ENCODE measurements at places on chromosomes 5 and 9.

- DNase-seq: no peak
Observed at GRCh38 chr5:54573812-54574489, 56.4 kb downstream of the SNX18 start.

GRCh38 chr9:36566813-36567221, 5.9 kb upstream of the MELK start:
- DNase-seq: no peak

DNA sequence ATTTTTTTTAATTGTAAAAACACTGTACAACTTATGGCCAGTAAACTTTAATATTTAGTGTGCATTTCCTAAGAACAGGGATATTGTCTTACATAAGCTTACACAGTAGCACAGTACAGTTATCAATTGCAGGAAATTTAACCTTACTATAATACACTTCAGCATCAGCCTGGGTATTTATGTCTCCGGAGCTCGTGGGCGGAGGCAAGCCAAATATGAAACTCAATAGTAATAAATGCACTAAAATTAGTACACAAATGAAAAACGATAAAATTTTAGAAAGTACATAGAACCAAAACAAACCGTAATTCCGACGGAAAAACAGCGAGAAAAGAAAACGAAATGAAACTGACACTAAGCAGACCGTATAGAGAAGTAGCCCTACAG, 91.2 kb downstream of the ANXA2R start:
- DNase-seq: no peak

- no peak for DNase-seq
Observed at GRCh38 chr9:75086541-75087288, 1.2 kb downstream of the NMRK1 start.

DNA sequence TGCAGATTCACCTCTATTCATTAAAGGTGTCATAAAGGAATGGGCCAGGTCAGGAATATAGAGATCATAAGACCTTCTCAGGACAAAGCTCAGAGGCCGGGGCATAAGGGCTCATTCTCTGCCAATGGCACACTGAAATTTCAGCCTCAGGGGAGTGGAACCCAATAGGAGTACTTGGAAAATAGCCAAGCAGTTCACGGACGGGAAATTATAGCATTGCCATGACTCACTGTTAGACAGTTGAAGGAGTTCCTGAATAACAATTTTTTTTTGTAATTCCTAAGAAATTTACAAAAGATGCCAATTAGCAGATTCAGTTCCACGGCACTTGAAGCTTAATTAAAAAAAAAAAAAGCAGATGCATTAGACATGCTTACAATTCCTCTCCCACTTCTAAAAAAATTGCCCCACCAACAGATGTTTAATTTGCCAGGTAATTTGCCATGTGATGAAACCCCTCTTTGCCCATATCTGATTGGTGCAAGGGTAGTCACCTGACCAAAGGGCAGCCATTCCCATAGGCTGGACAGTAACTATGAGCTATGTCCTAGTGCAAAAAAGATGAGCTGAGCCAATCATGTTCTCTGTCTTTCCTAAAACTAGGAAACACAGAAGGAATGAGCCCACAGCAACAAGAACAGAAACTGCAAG, 58.6 kb downstream of the PTCD2 start:
- DNase-seq: peak; percentile 45

- DNase-seq: no peak
Observed at GRCh38 chr9:76655971-76656370, 108.3 kb upstream of the PCA3 start.

GRCh38 chr5:39650008-39650762, 225.4 kb upstream of the DAB2 start:
- no peak for DNase-seq

DNA sequence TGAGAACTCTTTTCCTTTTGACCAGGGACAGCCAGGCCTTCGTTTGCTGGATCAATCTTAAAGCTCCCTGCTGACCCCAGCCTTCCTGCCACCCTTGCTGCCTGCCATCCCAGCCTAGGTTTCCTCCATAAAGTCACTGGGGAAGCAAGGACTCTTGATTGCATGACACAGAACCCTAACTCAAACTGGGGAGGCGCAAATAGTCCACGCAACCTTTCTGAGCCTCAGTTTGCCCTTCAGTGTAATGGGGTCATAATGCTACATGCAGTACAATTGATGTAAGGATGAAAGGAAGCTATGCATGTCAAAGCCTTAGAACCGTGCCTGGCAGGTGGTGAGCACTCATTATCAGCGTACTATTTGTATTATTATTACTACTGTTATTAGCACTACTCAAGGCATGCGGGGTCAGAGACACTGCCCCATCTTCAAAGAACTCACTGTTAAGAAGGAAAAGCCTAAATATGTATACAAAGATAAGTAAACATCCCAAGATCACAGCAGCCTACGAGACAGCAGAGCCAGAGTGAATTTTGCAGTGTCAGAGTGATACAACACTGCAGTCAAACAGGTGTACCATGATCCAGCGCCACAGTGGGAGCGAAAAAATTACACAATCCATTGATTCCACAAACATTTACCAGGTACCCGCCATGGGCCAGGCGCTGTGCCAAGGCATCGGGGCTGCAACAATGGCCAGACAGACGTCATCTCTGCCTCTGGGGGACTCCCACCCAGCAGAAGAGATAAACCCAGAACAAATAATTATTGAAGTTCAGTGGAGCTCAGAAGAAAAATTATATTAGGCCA, 16.9 kb upstream of the CPLX2 start:
- no peak for DNase-seq

- no peak for DNase-seq
Observed at GRCh38 chr5:415928-416635, 26.9 kb upstream of the EXOC3 start.

DNA sequence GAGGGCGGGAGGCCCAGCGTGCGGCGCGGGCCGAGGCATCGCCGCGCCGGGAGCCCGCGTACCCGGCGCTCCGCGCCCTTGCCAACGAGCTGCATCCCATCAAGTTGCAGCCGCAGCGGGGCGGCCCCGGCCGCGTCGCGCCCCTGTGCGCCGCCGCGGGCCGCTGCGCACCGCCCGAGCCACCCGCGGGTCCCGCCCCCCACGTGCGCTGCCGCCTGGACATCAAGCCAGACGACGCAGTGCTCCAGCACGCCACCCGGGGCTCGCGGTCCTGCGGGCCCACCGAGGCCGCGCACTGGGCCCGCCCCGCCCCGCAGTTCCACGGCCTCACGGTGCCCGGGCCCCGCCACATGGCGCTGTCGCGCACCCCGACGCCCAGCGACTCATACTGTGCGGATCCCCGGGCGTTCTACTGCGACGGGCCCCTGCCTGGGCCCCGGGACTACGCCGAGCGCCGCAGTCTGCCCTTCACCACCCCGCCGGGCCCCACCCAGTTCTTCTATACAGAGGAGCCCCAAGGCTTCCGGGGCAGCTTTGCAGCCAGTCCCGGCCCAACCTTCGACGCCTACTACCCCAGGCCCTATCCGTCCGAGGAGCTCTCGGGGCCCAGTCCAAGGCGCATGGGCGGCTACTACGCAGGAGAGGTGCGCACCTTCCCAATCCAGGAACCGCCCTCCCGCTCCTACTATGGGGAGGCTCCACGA, 2.6 kb downstream of the AJM1 start:
- DNase-seq: no peak

GRCh38 chr5:1652873-1653697, 129.3 kb upstream of the LPCAT1 start:
- peak; percentile 6 for DNase-seq

GRCh38 chr5:81786496-81786895, 35.6 kb upstream of the SSBP2 start:
- DNase-seq: no peak

GRCh38 chr5:12672141-12672540, 767.9 kb upstream of the CTNND2 start:
- DNase-seq: no peak

GRCh38 chr9:137759117-137759516, 118.5 kb upstream of the CACNA1B start:
- DNase-seq: no peak

- DNase-seq: no peak
Observed at GRCh38 chr9:272251-273213, 57.9 kb downstream of the DOCK8 start.

DNA sequence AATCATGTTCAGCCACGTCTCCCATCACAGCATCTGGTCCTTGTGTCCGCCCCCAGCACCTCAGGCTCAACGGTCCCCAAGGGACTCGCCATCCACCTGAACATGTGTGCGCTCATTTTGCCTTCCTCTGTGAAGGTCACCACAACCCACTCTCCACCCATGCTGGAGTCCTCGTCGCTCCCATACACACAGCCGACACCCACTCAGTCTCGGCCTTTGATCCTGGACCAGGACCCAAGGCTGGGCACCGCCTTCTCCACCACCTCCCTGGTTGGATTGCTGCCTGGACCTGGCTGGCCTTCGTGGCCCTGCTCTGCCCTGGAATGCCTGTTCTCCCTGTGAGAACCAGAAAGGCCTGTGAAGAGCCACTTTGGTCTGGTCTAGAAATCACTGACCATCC, 60.3 kb downstream of the UBE2QL1 start:
- no peak for DNase-seq

GRCh38 chr5:140718266-140718592, 18.0 kb downstream of the ZMAT2 start:
- DNase-seq: no peak

DNA sequence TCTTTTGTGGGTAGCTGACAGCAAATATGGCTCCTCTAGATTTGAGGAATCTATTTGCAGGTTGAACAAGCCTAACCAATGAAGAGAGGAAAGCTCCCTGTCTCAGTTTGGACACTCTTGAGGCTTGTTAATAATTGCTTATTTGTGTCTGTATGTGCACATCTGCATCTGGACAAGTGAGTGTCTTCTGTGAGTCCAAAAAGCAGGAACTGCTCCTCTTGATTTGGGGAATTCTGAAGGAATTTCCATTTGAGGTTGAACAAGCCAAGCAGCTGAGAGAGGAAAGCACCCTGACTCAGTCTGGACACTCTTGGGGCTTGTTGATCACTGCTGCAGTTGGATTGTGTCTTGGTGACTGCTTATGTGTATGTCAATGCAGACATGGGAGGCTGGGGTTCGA, 211.6 kb downstream of the DTWD2 start:
- no peak for DNase-seq

DNA sequence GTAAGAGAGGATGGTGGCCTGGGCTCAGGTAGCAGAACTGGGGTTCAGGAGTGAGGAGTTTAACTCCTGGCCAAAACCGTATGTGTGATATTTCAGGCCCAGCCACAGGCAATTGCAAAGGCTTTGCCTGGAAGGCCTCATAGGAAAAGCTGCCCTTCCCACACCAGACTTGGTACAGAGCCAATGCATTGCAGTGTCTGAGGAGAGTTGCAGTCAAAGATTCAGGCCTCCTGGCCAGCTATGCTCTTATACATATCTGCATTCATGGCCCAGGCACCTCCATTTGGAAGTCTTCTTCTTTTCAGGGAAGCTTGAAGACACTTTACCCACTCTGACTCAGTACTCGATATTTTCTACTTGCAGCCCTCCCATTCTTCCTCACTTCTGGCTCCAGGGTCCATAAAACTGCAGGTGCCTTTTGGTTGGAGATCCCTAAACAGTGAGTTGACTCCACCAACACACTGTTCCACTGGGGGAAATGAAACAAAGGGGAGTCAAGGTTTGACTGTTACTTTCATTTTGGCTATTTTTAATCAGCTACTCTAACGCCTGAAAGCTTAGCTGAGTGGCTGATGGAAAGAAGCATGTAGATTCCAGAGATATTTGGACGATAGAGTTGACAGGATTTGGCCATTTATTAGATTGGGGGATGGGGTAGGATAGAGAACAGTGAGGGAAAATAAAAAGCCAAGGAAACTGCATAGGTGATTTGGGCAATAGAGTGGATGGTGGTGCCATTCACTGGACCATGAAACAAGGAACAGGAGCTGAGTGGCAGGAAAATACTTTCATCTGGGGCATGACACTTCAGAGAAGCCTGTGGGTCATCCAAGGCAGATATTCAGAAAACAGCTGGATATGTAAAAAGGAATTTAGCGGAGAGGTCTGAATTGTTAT, 30.6 kb upstream of the IL33 start:
- DNase-seq: no peak

- DNase-seq: no peak
Observed at GRCh38 chr9:115008536-115009270, 78.3 kb upstream of the TNFSF8 start.

GRCh38 chr5:177601577-177602457, 1.9 kb downstream of the B4GALT7 start:
- no peak for DNase-seq

GRCh38 chr9:125332527-125332926, 70.9 kb downstream of the GAPVD1 start:
- DNase-seq: no peak

DNA sequence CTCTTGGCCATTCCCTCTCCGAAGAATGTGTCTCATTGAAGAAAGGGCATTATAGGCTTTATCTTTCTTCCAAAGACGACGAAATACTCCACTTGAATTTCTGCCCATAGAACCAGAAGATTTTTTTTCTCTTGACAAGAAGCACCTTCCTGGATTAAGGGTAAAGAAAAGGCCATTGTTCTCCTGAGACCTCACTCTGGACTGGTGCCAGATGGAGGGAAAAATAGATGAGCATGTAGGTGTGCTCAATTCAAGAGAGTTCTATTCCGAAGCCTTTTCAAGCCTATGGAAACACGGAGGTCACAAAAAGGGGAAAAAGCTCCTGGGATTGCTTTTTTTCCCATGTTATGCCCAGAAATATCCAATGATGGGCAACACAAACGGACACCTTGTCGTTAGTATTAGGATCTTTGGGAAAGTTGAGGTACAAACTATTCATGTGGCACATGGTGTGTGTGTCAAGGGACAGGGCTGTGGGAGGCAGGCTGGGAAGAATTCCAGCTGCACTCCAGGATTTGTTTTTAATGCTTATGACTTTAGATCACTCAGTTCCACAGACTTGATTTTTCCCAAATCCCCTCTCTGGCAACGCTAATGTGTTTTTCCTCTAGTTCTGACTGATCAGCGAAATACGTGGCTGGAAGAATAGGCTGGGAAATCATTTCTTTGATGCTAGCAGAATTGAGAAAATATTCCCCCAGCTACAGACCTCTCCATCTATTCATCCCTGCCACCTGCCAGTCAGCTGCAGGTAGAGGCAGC, 89.9 kb downstream of the SIL1 start:
- peak; percentile 74 for DNase-seq

GRCh38 chr9:131324736-131325679, 35.5 kb downstream of the PLPP7 start:
- no peak for DNase-seq

- no peak for DNase-seq
Observed at GRCh38 chr5:74380193-74380592, 260.3 kb downstream of the ENC1 start.

DNA sequence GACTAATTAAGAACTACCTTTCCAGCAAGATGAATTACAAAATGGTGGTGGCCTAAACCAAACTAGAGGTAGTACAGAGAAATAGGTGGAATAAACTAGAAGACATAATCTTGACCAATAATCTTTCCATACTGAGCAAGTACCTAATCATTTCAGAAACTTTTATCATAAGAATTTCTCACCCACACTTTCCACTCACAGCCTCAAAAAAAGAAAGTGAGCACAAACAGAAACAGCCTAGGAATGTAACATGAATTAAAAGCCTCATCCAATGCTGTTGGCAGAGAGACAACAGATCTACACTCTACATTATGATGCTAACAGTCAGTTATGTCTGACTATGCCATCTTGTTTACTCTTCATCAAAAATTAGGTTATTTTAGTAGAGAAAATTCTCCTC, 1.3 kb downstream of the RNF38 start:
- DNase-seq: no peak

Measured in DMS79 treated with DMSO at 0.1 percent for 48 hours (cell line).